ENCODE measurements at places on chromosomes 5 and 9. TPM values are rescaled to one million over a fixed set of nuclear protein-coding genes. Genes with fewer than 3 reads are reported as not detected.

The ENTREP1 gene
- total RNA-seq = under 0.01 TPM

The FREM1 gene
- total RNA-seq = 0.72 TPM

The CLIC3 gene
- total RNA-seq = 1.5 TPM

The IFNK gene
- total RNA-seq = not detected

The ACTBL2 gene
- total RNA-seq = not detected

The PFN3 gene
- not detected for total RNA-seq

The ORM2 gene
- not detected for total RNA-seq

The F2RL1 gene
- 5.3 TPM for total RNA-seq

The ZDHHC21 gene
- total RNA-seq = 10.6 TPM

The ZDHHC11 gene
- 1.8 TPM for total RNA-seq

The PTCD2 gene
- total RNA-seq = 9.4 TPM

The ADRA1B gene
- total RNA-seq = 0.36 TPM

The RFK gene
- total RNA-seq = 25.0 TPM

The RGP1 gene
- total RNA-seq = 16.5 TPM

The TAF11L10 gene
- total RNA-seq = not detected

The FPGS gene
- 87.5 TPM for total RNA-seq

The CD14 gene
- total RNA-seq = 1.8 TPM
